Kidney tubule cell (primary cell): ENCODE measurements at places on chromosomes 11 and 22.

GRCh38 chr11:100004541-100004940, 682.5 kb upstream of the ARHGAP42 start:
- DNase-seq, result peak; percentile 42

DNA sequence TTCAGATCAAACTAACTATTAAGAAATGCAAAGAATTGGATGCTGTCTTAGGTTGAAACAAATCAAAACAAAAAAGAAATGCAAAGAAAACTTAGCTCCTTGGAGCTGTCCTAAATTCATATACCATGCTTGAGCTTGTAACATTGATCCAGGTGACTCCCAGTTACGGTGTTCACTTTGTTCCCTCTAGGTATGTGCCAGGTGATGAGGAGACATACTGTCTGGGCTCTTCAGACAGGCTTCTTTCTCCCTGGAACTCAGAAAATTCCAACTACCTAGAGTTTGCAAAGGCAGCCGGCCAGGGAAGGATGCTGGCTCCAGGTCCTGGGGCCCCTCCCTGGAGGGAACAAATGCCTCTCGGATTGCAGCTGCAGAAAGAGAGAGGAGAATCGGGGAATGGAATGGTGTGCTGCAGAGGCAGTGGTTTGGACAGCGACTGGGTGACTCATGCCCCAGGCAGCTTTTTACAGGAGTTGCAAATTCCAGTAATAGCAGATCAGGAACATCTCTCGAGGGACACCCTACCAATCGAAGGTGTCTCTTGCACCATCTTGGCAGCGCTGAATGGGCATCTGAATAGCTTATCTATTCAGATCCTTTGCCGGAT, 12.3 kb upstream of the ASPHD2 start:
- peak; percentile 83 for DNase-seq

DNA sequence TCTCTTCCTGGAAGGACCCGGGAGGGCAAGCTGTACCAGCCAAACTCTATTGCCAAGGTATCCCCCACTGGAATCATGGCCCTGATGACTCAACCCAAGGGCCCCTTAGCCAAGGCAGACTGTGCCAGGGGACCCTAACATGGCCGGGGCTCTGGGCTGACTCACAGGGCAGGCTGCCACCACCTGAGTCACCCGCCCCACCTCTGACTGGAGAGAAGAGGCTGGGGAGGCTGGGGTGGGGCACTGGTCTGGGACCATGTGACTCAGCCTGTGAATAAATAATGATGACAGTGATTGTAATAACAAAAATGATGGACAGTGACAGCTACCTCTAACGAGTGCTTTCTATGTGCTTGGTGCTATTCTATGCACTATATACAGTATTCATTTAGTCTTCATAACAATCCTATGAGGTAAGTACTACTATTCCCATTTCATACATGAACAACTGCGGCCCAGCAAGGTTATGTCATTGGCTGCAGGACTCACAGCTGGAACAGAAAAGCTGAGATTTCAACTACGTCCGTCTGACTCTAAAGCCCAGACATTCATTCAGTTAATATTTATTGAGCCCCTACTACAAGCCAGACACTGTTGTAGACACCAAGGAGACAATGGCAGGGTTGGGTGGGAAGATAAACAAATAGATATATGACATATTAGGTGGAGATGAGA, 84.2 kb downstream of the FBXO7 start:
- DNase-seq, result peak; percentile 95

DNA sequence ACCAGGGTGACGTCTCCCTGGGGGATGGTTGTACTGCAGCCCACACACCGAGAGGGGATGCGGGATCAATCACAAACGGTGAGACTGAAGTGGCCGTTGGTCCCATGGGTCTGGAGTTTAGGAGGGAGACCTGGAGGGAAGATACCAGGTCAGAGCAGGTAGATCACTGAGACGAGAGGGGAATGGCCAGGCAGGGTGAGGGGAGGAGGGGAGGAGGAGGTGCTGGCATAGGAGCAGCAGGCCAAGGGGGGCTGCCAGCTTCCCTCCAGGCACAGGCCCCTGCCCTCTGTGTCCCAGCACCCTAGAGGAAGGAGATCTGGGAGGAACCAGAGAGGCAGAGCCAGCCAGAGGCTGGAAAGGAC, 7.0 kb downstream of the MAPK8IP2 start:
- DNase-seq, result no peak

GRCh38 chr11:8709002-8709672, 26.5 kb downstream of the RPL27A start:
- DNase-seq, result no peak

DNA sequence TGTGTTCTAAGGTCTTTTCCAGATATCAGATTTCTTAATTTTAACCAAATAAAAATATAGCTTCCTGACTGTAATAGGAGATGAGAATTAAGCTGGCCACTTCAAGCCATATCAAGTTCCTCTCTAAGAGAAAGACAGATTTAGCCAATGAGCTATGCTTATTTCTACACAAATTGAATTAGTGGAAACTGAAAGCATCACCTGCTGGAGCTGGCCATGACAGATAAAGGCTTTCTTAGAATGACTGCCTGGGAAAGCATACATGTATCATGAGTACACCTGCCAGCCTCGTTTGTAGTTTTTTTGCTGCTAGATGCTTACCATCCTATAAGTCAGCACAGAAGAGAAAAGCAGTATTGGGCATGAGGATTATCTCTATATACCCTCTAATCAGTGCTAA, 53.5 kb upstream of the DBX1 start:
- no peak for DNase-seq

DNA sequence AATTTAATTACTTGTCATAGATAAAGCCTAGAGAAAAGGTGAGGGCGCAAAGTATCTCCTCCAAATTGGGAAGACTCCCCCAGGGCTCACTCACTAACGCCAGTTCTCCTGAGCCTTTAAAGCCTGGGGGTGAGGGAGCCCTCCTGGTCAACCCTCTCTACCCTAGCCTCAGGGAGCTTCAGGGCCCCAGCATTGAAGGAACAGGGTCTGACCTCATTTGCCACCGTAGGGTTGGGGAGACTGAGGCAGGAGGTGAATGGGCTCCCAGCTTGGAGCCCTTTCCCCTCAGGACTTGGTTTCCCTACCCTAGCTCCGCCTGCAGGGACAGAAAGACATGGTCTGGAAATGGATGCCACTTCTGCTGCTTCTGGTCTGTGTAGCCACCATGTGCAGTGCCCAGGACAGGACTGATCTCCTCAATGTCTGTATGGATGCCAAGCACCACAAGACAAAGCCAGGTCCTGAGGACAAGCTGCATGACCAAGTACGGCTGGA, 1.7 kb downstream of the FOLR2 start:
- DNase-seq, result no peak

DNA sequence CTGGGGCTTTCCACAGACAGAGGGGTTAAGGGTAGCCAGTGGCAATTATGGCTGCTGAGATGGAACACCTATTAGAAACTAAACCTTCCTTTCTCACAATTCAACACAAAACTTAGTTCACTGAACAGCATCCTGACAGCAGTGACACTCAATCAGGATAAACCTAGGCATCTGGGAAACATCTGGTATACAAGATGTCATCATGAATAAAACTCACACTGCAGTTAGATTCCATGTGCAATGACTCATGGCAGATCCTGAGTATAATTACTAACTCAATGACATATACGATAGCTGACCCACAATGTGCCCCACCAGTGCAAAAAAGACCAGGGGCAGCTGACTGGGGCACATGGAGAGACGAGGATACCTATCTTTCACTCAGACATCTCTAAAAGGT, 17.7 kb downstream of the RBFOX2 start:
- DNase-seq, result peak; percentile 57

DNA sequence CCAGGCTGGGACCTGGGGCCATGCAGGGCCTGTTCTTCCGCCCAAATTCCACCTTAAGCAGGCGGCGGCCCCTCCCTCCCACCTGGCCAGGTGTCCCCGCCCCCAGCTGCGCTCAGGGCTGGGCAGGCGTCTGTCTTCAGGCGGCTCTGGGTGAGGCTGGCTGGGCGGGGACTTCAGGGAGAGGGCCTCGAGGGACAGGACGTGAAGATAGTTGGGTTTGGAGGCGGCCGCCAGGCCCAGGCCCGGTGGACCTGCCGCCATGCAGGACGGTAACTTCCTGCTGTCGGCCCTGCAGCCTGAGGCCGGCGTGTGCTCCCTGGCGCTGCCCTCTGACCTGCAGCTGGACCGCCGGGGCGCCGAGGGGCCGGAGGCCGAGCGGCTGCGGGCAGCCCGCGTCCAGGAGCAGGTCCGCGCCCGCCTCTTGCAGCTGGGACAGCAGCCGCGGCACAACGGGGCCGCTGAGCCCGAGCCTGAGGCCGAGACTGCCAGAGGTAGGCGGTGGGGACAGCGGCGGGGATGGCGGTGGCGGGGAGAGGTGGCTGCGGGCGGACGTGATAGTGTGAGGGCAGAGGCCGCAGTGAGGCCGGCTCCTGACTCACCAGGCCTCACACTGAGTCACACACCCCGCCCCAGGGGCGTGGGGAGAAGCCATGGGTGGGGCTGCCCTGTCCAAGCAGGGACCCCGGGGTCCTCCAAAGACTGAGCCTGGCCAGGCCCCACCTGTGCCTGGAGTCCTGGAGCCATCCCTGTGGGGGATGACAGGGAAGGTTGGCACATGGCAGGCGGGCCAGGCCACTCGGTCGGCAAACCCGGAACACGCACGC, at the start of gene PKP3:
PKP3 (plus strand) TSS at position 176 of the 824 bp plus-strand sequence; CDS start at position 260, 84 bp downstream.
- no peak for DNase-seq

- DNase-seq, result no peak
These were observed 93.0 kb downstream of the ME3 start for GRCh38 chr11:86579406-86579731.

GRCh38 chr11:64245401-64245796, 1.3 kb downstream of the PPP1R14B start:
- peak; percentile 46 for DNase-seq
